ENCODE measurements at places on chromosomes 5 and 9.

- DNase-seq = no peak
Observed at GRCh38 chr9:135773530-135774238, 71.7 kb downstream of the KCNT1 start.

- no peak for DNase-seq
Observed at GRCh38 chr5:158032246-158032645, 173.3 kb upstream of the CLINT1 start.

GRCh38 chr9:109166171-109166770, 778 bp downstream of the FRRS1L start:
- DNase-seq = no peak

DNA sequence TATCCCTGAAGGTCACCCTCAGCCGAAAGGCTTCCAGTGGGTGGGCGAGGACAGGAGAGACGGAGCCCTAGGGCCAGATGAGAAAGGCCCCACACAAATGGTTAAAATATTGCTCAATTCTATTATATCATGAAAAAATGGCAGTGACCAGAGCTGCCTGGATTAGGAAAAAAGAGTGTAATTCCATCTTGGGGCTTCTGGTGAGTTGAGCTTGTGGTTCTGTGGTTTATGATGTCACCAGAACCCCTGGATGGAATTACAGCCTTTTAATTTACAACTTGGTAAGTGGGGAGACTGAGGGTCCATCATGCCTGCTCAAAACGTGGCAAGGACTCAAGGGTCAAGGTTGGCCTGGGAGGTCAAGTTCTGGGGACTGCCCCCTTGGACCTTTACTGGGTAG, 55.5 kb upstream of the STC2 start:
- DNase-seq = no peak

GRCh38 chr9:29966247-29966646, 2393.0 kb upstream of the C9orf72 start:
- no peak for DNase-seq

DNA sequence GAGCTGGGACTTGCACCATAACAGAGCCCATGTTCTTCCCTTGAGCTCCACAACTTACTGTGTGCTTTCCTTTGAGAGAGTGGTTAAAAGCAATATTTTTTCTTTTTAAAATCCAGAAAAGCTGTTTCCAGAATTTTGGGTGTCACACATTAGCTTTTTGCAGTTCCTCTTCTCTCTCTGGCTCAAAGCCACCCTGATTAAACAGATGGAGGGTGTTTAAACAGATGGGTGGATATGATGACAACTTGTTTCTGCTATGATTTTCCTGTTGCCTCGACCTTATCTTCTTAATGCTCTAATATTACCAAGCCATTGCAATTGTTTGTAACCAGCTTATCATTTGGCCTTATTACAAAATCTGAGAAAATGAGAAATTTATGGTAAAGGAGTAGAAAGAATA, 22.9 kb upstream of the CFAP95 start:
- no peak for DNase-seq

DNA sequence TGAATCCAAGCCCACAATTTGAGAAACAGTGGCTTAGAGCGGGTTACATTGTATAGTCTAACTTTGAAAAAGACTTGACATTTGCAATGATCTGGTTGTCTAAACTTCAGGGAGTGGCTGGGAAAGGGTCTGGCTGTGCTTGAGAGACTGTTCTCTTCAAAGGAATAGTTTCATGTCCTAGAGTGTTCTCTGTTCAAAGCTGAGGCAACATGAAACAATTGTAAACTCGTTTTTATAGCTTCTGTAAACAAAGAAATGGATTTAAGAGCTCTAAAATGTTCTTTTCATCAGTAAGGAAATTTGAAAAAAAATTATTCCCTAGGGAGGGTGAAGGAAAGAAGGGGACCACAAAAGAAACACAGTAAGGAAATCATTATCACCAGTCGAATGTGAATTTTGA, 41.6 kb downstream of the FOCAD start:
- no peak for DNase-seq

GRCh38 chr9:136728080-136728547, 14.6 kb downstream of the LCN10 start:
- DNase-seq = peak; percentile 86

DNA sequence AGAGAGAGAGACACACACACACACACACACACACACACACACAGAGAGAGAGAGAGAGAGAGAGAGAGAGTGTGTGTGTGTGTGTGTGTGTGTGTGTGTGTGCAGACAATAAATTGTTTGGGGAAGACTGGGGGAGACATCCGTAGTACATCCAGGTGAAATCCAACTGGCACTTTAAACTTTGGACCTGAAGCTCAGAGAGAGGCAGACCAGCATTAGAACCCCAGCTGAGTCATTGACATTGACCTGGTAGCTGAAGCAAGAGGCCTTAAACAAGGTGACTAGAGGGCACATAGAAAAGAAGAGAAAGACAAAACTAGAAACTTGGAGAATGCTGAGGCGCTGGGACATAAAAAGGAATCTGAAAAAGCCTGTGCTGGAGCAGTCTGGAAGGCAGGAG, 251.5 kb downstream of the CRB2 start:
- no peak for DNase-seq

DNA sequence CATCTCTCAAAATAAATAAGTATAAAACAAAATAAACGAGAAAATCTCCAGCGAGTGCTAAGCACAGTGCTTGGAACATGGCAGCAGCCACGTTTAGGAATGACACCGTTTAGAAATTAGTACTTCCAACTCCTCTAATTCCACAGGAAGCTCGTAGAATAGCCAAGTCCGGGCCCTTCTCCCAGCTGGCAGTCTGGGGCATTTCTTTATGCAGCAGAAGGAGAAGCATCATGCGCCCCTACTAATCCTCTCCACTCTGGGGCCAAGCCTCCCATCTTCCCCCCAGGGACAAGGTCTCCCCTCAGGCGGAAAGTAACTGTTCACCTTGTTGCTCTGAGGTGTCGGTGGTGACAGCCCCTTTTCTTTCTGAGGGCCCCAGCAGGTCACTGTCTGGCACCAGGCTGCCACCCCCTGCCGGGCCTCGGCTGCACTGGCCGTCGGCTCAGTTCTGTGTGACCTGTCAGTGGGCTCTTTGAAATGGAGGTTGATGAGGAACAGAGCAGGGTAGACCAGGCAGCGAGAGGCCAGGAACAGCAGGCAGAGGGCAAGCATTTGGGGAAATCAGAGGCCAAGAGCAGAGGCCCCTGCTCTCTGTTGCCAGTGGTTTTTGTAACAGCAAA, 113.5 kb upstream of the WWC1 start:
- DNase-seq = no peak

- no peak for DNase-seq
Observed at GRCh38 chr5:75303419-75303818, 33.6 kb upstream of the HMGCR start.

GRCh38 chr5:58018016-58018415, 441.9 kb downstream of the PLK2 start:
- DNase-seq = no peak

Data from NCI-H2081 (cell line).